ENCODE measurements at places on chromosomes 7 and 10.

DNA sequence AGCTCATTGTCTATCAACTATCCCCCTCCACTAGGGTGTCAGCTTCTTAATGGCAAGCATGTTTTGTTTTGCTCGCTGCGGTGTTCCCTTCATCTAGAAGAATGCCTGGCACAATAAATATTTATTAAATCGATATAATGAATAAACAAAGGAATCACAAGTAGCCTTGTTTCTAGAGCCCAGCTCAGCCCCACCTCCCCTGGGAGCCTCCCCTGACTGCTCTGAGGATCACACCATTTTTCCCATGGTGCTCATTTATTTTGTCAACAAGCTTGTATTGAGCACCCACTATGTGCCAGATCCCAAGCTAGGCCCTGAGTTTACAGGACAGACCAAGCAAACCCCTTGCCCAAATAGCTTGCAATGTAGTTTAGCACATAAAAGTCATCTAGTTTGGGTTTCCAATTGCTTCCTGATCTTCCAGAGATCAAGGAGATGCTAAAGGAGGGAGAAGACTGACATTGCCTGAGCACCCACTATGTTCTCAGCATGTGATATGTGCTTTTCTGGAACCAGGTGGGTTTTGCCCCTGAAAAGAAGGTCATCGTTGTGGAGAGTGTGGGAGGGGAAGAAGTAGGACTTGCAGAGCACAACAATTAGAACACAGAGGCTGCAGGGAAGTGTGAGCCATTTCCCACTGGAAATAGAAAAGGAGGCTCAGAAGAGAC, 42.3 kb upstream of the GPAM start:
- no peak for DNase-seq

- no peak for DNase-seq
These were observed 45.9 kb upstream of the OIT3 start for GRCh38 chr10:72847681-72848080.

DNA sequence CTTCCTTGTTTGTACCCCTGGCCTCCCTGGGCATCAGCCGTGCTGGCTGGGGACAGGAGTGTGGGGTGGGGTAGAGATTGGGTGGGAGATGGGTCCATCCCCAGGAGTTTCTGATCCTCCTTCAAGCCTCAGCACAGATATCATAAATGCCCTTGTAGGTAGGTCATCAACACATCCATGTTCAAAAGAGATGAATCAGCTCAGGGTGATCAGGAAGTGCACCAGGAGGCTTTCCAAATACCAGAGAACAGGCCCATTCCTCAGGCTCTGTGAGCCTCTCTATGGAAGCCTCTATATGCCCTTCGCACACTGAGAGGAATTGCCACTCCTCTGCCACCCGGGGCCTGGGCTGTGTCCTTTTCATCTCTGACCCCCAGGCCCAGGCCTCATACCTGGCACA, 31.9 kb upstream of the ADCYAP1R1 start:
- DNase-seq = no peak

- no peak for DNase-seq
These were observed 15.1 kb upstream of the ZMIZ1 start for GRCh38 chr10:79053481-79054202.

- no peak for DNase-seq
These were observed at the start of gene WDFY4 for GRCh38 chr10:48684792-48685623. Gene WDFY4 (plus strand): TSS chr10:48684873. CDS start chr10:48709733, 24,860 bp downstream.

DNA sequence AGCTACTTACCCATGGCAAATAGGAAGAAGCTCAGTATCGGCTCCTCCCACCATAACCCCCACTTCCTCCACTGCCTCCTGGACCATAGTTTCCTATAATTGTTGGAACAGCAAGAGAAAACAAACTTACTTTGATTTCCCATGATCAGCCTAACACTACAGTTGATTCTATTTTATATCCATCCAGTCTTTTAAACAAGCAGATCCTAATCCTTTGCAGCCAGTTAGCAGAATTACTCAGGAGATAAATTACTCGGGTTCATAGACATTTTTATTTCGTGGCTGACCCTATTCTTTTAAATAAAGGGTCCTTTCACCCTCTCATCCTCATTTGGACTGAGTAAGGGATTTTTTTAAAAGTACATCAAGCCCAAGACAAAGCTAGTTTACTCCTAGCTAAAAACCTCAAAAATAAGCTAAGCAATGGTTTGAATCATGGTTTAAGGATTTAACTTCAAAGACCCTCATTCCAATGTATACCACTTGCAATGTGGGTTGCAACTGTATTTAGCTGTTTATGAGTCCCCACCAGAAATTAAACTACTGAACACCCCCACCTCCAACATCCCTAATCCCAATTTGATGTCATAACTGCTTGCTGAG, 8.0 kb downstream of the HNRNPA2B1 start:
- no peak for DNase-seq

DNA sequence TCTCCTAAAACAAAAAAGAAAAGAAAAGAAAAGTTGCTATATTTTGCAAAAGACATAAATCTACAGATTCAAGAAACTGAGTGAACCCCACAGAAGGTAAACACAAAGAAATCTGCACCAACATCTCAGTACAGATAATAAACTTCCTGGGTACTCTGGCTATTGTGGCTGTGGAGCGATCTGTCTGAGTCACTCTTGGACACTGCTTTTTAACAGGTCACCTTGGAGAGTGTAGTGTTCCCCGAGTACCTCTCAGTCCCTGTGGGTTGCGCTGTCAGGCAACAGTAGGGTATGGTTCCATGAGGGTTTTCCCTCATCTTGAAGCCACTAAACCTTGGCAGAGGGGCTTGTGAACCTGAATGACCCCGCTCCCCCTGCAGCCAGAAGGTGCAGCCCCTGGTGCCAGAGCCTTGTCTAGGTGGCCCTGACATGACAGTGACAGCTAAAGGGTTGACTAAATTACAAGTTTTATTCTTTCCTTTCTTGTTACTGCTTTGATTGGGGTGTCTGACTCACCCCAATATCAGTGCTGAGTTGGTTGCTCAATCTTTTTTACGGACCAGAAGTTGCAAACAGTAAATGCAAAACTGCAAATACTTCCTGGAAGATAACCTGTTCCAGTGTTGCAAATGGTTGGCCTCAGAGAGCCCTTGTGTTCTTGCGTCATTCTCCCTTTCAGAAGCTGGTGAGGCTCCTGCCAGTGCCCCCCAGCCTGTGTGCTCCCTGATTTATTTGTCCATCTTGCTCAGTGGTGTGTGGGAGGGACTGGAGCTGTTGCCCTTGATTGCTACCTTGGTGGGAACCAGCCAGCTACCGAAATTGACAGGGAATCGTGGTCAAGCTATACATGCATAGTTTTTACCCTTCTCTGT, 30.6 kb downstream of the POR start:
- peak; percentile 36 for DNase-seq

DNA sequence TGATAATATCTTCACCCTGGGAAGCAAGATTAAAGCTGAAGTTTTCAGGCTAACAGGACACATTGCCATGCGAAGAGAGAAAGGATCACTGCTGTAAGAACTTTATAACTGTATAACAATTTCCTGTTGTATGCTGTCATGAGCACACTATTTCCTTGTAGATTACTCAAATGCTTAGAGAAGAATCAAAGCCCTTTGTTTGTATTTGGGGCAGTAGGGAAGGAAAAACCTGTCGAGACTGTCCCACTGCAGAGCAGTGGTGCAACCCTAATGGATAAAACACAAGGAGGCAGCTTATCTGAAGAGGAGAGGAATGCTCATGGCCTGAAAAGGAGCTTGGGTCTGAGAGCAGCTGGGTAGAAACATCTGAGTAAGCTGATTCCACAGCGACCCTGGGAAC, 327.7 kb upstream of the NPSR1 start:
- no peak for DNase-seq

DNA sequence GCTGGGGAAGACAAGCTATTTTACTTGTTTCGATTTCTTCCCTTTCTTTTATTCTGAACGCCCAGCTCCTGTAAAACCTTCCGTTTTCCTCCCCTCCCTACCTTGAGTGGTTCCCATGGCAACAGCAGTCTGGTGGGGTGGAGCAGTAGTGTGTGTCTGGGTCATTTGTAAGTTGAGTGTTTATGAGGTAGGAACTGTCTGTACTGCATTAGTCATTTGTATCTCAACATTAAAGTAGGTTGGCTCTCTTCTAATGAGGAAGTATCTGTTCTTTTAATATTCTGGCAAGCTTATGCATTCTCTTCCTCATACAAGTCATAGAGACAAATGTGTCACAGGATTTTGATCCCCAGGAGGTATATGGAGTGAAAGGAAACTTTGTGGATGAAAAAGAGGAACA, 85.3 kb upstream of the CCDC6 start:
- DNase-seq = no peak

DNA sequence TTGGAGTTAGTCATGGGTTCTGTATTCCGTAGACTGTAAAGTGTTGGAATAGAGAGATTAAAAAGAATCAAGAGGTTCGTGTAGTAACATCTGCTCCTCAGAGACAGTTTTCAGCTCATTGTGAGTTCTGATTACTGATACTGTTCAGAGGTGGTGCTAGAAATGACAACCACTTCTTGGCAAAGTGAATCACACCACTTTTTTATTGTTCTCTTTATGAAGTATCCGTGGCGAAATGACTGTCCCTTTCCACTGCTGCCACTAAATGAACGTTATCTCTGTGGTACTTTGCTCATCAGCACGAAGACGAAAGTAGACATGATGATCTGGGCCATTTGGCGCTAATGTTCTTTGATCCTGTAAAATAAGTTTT, 860 bp downstream of the RPP30 start:
- DNase-seq = no peak

- DNase-seq = no peak
These were observed 133.4 kb upstream of the MKLN1 start for GRCh38 chr7:131194070-131194865.

GRCh38 chr10:1085258-1085657, 29.1 kb downstream of the WDR37 start:
- DNase-seq = no peak

DNA sequence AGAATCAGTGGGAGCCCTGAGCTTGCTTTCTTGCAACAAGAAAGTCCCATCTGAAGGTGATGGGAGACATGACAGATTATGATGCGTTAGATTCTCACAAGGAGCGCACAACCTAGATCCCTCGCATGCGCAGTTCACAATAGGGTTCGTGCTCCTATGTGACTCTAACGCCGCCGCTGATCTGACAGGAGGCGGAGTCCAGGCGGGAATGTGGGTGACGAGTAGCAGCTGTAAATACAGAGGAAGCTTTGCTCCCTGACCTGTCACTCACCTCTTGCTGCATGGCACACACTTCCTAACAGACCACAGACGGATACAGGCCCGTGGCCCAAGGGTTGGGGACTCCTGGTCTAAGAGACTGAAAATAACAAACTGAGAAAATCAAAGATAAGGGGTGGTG, 1163.4 kb upstream of the AUTS2 start:
- DNase-seq = no peak

- DNase-seq = no peak
These were observed 47.6 kb downstream of the CUX1 start for GRCh38 chr7:101865031-101865430.

DNA sequence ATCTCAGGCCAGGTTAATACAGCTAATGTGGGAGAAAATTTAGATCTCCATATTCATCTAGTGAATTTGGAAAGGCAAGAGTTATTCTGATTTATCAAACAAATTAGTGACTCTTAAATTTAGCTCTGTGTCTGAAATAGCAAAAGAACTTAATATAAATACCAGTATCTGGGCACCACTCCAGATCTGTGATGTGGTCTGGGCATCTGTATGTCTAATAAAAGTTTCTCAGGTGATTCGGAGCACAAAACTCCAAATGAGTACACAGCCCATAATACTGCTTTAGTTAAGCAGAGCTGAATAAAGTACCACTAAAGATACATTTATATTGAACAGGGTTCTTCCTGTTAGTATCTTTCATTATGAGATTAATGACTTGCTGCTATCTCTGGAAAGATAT, 261.4 kb downstream of the BAMBI start:
- no peak for DNase-seq

DNA sequence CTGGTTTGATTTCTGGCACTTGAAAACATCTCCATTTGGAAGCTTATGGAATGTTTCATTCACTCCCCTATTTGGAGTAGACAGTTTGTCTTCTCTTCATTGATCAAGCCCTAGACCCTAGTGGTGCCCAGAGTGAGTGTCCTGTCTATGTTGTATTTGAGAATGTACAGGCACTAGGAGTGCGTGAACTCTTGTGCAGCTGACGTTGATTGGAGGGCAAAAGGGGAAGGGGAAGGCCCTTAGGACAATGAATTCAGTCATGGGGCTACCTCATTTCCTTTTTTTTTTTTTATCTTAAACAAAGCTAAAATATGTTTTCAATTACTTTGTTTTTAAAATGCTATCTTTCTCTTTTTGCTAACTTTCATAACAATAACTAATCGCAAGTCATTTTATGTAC, 66.5 kb downstream of the ADD3 start:
- DNase-seq = no peak

GRCh38 chr10:114687459-114687858, 29.4 kb upstream of the ABLIM1 start:
- no peak for DNase-seq

DNA sequence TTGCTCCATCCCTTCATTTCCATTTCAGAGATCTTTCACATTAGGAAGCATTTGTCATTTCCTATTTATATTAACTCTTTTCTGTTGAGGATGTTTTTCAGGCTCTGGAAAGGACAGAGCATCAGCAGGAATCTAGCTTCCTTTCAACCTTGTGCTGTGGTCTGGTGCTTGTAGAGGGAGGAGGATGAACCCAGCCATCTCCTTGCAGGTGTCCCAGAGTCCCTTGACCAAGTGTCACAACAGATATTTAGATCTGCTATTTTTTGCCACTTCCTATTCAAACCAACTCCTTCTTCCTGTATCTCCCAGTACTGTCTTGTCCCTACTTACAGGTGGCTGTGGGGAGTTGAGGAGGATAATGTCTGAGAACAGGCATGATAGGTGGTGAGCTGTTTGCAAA, 742.8 kb downstream of the GRID1 start:
- no peak for DNase-seq

DNA sequence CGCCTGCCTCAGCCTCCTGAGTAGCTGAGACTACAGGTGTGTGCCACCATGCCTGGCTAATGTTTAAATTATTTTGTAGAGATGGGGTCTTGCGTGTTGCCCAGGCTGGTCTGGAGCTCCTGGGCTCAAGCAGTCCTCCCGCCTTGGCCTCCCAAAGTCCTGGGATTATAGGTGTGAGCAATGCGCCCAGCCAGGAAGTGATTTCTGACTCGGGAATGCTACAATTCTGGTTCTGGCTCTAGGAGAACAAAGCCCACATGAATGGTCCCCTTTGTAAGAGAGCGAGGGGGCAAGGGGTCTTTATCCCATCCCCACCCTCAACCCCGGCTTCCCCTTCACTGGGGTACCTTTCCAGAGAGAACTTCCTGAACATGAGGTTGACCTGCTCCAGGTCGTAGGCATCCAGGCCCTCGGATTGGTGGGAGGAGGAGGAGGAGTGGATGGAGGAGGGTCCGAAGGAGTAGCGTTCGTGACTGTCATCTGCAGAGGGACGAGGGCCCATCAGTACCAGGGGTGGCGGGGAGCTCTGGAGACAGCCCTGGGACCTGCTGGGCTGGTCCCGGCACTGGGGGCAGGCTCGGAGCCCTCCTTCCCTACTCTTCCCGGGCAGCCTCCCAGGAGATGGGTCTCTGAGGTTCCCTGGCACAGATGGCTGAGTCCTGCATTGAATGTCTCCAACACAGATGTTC, 79.9 kb upstream of the GNA12 start:
- no peak for DNase-seq

- peak; percentile 76 for DNase-seq
These were observed at the start of gene TRIL for GRCh38 chr7:28958235-28958979. Gene TRIL (minus strand): TSS chr7:28958330. CDS start chr7:28958046, 284 bp downstream.
